ENCODE measurements at places on chromosomes 3 and 15.

DNA sequence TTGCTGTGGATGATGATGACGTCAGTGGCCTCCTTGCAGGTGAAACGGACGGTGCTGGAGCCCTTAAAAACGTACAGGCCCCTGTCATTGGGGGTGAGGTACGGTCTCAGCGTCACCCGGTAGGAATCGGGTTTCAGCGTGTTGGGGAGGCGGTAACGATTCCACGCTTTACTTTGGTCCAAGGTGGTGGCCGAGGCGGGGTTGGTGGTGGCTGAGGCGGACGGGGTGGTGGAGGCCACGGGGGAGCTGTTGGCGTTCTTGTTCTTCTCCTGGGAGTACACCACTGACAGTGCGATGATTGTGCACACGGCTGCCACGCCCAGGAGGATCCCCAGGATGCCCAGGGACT lies 8.5 kb downstream of the ANPEP start:
- DNase-seq = no peak

DNA sequence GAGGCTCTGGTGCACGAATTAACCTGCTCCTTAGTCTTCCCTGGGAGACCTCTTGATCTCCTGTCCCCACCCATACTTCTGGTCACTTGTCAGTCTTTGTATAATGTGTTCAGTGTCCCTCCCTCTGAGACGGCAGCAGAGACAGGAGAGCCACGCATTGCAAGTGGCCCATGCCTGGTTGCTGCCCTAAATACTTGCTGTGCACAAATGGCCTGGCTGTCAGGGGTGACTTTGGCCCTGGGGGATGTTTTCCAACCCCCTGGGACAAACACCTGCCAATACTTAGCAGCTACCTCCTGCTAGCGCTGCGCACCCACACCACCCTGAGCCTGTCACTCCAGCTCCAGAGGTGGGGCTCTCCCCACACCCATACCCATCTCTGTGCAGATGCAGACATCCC lies 17.2 kb downstream of the KLF13 start:
- DNase-seq = no peak

GRCh38 chr15:83845230-83845629 lies 191.3 kb downstream of the ADAMTSL3 start:
- no peak for DNase-seq

GRCh38 chr15:38876621-38877020 lies 312.0 kb upstream of the RASGRP1 start:
- no peak for DNase-seq

DNA sequence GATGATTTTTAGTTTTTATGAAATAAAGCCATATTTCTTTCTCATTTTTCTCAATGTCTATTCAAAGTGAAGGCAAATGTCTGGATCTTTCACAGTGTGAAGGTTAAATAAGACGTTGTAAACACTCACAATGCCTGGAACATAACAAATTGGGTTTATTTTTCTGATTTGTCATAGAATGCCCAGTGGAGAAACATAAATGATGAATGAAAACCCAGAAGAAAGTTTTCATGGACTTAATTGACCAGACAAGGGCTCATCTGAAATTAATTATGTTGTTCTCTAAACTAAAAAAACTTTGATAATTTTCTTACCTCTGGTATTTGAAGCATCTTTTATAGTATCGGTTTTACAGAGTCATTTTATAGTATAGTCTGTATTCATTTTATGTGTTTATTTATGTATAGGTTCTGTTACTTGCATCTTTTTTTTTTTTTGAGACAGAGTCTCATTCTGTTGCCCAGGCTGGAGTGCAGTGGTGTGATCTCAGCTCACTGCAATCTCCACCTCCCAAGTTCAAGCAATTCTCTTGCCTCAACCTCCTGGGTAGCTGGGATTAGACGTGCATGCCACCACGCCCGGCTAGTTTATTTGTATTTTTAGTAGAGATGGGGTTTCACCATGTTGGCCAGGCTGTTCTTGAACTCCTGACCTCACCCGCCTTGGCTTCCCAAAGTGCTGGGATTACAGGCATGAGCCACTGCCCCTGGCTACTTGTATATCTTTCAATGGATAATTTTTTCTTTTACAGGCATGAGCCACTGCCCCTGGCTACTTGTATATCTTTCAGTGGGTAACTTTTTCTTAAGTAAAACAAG lies 15.1 kb upstream of the BNIP2 start:
- no peak for DNase-seq

DNA sequence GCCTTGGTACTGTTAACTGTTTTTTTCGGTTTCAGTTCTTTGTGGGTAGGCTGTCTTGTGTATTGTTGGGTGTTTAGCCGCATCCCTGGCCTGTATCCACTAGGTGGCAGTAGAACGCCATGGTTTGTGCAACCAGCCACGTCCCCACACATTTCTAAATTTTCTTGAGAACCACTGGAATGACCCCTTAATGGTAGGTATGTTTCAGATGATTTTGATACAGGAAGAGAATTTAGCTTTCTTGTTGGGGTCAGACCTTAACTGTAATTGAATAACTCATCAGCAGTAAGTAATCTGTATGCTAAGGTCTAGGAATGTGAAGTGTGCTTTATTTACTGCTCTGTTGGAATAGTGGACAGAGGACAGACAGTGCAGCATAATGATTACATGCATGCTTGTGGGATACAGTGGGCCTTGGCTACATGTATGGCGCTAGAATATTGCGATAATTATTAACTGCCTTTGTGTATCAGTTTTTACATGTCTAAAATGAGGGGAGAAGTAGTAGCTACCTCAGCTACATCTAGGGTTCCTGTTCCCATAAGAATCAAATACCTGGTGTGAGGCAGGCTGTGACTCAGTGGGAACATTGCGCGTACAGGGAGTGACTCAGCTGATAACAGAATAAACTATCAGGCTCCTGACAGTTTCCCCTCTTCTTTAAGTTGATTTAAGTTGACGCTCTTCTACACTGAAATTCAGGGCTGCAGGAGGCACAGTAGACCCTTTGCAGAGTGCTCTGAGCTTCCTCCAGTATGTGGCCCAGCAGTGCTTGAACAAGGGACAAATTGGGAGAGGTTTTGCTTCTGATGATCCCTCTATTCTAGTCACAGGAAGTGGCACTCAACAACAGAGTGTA lies 25.0 kb upstream of the GPR171 start:
- DNase-seq = peak; percentile 35

DNA sequence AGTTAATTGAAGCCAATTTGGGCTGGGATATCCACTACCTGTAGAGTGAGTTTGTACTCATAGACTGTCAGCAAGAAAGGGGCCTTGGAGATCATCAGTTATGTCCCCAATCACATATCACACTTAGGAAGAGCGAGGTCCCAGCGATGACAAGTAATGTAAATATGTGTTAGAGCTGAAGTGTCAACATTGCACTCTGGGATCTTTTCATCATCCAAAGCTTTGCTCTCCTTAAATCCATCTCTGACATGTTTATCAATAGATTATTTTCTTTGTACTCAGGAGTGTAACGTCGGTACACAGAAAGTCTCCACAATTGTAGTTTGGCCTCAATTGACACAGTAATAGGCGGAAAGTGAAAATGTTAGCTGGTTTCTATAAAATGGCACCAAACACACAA lies 113.7 kb upstream of the TPRG1 start:
- DNase-seq = no peak

GRCh38 chr3:179036226-179036625 lies 35.4 kb downstream of the ZMAT3 start:
- no peak for DNase-seq

DNA sequence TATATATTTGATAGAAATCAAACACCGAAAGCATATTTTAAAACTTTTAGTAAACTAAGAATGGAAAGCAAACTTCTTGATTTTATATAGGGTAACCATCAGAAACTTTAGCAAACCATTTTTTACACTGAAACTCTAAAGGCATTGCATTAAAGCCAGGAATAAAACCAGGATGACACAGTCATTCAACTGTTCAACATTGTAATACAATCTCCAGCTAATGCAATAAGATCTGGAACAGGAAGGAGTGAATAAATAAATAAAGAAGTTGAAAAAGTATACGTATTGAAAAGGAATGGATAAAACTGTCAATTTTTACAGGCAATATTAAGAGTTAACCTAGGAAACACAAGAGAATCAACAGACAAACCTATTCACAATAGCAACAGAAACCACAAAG lies 181.9 kb upstream of the TTC14 start:
- DNase-seq = no peak

DNA sequence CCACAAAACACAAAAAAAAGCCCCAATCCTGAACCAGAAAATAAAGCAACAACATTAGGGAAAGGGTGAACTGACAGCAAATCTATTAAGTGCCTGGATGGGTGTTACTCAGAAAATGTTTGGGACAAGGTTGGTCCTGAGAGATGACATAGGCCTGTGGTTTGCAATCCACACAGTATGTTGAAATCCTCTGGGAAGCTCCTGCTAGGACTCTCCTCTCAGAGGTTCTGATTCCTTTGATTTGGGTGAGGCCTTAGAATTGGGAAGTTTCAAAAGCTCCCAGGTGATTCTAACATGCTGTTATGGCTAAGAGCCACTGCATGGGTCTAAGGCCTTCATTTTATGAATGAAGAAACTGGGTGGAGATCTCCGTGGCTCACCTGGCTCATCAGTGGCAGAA lies 18.4 kb downstream of the CLDN1 start:
- DNase-seq = no peak

GRCh38 chr3:15262021-15262420 lies 56.0 kb downstream of the CAPN7 start:
- DNase-seq = no peak

- no peak for DNase-seq
Measured at GRCh38 chr3:82048711-82049110, 287.3 kb upstream of the GBE1 start.

DNA sequence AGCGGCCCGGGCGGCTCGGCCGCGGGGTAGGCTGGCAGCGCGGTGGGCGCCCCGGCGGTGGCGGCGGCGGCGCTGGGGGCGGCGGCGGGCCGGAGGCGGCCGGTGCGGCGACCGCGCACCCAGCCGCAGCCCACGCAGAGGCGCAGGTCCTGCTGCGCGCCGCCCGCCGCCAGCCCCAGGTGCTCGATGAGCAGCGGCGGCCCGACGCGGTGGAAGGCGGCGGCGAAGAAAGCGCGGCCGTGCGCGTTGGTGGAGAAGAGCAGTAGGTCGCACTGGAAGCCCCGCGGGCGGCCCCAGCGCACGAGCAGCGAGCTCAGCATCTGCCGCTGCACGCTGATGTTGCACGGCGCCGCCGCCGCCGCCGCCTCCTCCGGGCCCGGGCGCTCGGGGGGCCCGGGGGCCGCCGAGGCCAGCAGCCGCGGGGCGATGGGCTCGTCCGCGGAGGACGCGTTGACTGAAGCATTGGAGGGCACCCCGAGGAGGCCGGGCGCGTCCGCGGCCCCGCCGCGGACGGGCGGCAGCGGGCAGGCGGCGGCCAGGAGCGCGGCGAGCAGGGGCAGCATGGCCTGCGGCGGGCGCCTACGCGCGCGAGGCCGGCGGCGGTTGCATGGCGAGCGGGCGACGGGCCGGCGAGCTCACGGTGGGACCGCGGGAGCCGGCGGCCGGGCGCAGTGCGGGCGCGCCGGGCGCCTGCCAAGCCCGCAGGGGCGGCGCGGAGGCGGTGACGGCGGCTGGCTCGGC lies 452 bp downstream of the TMEM158 start:
- no peak for DNase-seq

DNA sequence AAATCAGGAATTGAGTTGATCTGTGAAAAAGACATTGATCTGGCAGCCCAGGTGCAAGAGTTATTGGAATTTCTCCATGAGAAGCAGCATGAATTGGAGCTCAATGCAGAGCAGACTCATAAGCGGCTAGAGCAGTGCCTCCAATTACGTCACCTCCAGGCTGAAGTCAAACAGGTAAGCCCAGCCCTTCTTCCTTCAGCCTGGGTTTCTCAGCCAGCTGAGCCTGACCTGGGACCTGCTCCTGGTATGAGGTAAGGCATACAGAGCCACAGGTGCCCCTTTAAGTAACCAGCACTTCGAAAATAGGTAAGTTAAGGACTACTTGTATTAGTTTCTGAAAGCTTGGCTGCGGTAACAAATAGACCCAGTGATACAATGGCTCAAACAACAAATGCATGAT lies 307.4 kb upstream of the UMPS start:
- DNase-seq = no peak

GRCh38 chr3:190286014-190286413 lies 36.2 kb downstream of the CLDN1 start:
- no peak for DNase-seq

GRCh38 chr3:134352031-134352671 lies 22.1 kb downstream of the AMOTL2 start:
- no peak for DNase-seq
